ENCODE measurements at places on chromosomes 11 and 22.

DNA sequence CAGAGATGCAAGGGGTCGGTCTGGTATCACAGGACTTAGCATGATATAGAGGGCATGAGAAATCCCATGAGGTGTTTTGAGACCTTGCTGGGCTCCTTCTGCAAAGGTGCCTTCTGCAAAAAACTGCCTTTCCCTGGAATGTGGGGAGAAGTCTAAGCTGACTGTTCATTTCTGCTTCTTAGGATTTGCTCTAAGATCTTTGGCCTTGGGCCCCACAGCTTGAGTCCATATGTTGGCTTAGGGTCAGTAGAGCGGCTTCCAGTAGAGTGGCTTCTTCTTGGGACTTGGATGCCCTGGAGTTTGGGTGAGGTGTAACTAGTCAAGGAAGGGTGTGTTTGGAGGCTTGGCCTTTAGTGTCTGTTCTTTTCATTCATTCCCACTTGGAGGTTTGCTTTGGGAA, 37.0 kb downstream of the AMPD3 start:
- DNase-seq, result no peak

DNA sequence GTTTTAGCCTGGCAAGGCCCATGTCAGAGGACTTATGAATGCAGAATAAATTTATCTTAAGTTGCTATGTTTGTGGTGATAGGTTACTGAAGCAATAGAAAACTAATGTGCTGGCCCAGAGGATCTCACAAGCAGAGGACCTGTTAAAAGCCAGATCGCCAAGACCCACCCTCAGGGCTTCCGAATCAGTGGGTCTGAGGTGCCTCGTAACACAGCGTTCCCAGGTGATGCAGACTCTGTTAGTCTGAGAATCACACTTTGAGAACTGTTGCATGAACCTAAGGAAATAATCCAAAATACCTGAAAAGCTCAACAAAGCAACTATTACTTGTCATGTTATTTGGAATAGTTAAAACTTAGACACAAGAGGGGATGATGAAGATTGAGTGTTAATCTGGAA, 6.7 kb upstream of the SCARF2 start:
- DNase-seq, result no peak

GRCh38 chr11:76759092-76759491, 24.1 kb upstream of the TSKU start:
- no peak for DNase-seq

DNA sequence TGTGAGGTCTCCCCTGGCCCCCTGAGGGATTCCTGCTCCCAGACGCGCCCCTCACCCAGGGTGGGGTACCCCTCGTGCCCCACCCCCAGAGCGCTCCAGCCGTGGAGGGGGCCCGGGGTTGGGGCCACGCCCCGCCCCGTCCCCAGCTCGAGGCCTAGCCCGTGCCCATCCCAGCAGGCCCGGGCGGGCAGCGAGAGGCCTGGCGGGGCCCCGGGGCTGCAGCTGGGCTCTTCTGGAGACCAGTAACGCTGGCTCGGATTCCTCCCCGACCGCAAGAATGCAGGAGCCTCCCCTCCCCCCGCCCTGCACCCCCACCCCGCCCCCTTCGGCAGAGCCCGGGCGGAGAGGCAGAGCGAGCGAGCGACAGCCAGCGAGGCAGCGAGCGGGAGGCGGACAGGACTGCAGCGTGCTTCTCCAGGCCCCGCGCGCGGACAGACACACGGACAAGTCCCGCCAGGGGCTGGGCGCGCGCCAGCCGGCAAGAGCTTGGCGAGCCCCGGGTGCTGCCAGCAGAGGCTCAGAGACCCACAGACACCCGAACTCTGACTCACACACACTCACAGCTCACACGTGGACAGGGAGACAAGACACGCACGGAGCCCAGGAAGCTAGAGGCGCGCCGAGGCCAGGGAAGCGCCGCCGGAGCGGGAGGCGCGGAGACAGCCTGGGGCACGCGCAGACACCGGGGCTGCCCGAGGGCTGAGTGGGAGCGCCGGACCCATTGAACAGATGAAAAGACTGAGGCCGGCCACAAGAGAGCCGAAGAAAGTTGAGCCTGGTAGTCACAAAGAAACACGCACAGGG, 15.2 kb downstream of the BCL9L start:
- no peak for DNase-seq

DNA sequence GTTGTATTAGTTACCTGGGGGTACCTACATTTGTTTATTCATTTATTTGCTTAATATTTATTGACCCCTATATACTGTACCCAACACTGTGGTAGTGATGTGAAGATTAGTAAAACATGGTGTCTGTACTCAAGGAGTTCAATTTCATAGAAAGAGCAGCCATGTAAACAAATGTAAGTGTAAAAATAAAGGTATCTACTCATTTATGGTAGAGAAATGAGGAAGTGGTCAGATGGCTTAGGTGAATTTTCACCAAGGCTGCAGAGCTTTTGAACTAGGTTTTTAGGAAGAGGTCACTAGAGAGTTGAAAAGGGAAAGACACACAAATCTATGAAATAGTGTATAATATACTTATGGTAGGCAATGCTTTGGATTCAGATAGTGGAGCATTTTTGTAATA, 11.1 kb downstream of the CTR9 start:
- no peak for DNase-seq

DNA sequence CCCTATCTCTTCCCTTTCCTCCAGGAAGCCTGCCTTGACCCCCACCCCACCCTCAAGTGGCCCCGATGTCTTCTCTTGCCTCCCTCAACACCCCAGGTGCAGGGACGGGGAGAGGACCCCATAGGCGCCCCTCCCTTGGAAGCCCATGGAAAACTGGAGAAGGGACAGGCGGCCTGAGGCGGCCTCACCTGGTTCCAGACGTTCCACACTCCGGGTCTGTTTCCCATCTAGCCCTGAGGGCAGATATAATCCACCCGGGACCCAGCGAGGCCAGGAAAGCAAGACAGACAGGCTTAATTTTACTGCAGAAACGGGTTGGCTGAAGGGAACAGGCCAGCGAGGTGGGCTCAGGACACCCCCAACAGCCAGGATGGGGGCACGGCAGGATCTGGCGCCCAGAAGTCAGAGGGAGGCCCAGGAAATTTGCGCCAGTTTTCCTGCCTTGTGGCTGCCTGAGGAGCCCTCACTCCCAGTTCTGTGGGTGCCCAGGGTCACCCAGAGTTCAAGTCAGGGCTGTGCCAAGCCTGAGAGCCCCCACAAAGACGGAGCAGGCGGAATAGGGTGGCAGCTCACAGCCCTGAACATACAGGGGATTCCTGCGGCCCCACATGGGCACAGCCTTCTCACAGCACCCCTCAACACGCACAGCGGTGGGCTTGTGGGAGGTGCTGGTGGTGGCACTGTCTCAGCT, 3.0 kb upstream of the SIGIRR start:
- no peak for DNase-seq

DNA sequence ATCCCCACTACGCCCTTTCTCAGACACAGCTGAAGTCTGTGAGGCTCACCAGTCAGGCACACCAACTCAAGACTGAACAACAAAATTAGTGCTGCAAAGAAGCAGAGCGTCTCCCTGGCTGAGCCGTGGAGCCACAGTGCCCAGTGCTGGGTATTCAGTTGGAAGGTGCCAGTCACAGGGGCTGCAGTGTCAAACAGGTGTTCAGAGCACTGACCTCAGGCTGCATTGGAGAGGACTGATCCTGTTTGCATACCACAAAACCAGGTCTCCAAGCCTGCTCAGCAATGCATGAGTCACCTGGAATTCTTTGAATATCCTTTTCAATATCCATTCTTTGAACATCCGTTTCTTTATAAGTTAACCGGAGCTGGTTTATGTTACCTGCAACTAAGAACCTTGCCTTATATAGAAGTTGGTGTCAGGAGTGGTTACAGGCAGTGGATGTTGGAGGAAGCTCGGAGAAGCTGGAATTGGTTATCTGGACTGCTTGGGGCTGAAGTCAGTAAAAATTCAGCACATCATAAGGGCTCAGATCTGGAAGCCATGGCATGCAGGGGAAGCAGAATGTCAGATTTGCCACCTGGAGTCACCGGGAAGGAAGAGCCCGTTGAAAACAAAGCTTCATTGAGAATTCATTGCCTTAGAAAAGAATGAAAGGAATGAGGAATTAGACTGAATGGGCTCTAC, 30.3 kb downstream of the PDGFB start:
- DNase-seq, result no peak

DNA sequence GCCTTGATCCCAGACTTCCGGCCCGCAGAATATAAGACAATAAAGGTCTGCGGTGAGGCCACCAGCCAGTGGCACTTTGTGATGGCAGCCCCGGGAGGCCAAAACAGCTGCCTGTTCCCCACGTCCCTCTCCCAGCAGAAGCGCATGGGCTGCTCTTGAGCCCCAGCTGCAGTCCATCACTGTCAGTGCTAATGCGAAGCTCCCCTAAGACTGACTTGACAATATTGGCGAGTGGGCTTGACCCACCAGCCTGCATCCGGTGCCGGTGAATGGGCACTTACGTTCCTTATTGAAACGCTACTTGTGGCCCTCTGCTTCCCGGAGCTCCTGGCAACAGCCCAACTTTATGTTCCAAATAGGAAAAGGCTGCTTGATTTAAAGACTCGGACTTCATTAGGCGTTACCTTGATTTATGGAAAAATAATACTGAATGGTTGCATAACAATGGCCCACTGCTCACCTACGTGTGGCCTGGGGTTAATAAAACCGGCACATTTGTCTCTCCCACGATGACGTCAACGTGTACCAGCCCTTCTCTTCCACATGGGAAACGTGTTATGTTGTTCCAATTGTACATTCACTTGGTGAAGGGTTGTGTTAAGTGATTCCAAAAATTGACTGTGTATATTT, 93.4 kb upstream of the SEPTIN5 start:
- DNase-seq, result no peak

DNA sequence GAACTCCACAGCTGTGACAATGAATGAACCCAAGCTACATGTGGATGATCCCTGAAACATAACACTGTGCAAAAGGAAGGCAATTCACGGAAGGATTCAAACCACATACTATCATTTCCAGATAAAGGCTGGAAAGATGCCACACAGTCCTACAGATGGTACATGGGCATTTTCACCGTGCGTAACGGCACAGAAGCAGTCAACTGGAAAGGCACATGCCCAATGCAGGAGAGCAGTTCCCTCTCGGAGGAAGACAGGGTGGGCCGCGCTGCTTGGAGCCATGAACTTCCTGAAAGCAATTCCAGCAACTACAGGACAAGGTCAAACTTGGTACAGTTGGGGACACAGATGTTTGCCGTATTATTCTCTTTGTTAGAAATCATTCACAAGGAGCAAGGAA, 103.7 kb downstream of the SHANK2 start:
- DNase-seq, result no peak

- DNase-seq, result peak; percentile 15
These were observed 14.5 kb upstream of the MS4A7 start for GRCh38 chr11:60363542-60364470.

DNA sequence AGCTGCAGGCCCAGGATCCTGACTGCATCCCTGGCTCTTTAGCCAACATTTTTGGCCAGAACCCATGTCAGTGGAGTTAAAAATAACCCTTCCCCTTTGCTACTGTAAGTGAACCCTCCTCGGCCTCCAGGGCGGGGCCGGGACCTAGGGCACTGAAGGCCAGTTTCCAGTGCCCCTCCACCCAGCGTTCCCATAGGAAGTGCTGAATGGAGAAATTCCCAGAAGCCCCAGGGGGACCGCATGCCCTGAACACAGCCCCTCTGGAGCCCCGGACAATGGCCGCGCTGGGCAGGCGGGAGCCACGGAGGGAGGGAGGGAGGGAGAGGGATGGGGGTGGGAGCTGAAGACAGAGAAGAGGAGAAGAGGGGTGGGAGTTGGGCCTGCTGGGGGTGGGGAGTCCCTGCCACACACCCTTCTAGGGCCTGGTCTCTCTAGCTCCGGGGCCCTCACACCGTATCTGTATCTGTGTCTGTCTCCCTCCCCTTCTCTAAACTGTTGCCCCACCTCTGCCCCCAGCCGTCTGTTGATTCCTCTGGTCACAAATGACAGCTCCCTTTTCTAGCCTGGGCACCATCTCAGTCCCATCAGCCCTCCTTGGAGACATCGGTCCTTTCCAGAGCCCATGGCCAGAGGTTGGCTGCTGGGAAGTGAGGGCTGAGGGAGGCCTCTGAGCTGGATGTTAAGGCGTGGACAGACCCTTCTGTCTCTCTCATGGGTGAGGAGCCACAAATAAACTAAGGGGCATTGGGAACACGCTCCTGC, 10.9 kb downstream of the PDGFB start:
- no peak for DNase-seq

DNA sequence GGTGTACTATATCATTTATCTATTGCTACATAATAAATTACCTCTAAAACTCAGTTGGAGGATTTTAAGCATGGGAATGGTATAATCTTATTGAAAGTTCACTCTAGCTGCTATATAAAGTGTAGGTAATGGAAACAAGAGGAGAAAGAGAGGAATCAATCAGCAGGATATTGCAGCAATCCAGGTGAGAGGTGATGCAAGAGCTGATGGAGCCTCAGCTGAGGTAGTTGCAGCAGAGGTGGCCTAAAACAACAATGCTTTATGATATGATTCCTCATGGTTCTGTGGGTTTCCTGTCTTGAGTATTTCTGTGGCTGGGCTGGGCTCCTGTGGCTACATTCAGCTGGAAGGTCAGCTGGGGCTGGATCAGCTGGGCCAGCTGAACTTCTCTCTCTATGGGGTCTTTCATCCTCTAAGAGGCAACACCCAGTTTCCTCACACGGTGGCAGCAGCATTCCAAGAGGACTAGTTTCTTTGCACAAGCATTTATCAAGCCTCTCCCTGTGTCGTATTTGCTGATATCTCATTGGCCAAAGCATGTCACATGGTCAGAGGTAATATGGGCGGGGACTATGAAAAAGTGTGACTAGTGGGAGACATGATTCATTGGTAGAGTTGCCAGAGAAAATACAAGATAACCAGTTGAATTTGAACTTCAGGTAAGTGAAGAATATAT, 135.4 kb upstream of the LARGE1 start:
- DNase-seq, result no peak

DNA sequence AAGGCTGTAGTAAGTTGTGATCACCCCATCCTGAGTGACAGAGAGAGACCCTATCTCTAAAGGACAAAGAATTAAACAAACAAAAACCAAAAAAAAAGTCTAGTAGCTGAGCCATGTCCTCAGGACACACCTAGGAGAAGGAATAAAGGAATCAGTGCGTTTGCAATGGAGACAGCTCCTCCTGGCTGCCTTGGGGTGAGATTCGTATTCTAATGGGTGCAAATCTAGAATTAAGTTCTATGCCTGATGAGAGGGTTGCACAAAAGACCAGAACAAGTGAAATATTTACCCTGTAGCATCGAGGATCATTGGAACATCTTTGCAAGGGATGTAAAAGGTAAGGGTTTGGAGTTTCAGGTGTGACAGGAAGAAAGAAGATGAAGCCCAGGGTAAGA, 70.3 kb upstream of the BMAL1 start:
- no peak for DNase-seq

GRCh38 chr22:28799606-28800307, 612 bp downstream of the XBP1 start:
- DNase-seq, result no peak

- no peak for DNase-seq
These were observed 86.5 kb upstream of the SLC25A18 start for GRCh38 chr22:17476838-17477237.

- no peak for DNase-seq
These were observed 44.1 kb upstream of the NFRKB start for GRCh38 chr11:129939510-129939909.

GRCh38 chr11:90849312-90849711, 626.5 kb upstream of the CHORDC1 start:
- no peak for DNase-seq
